ENCODE measurements at places on chromosomes 6 and 20. TPM values are rescaled to one million over a fixed set of nuclear protein-coding genes. Genes with fewer than 3 reads are reported as not detected.

The SEMG1 gene
- total RNA-seq = not detected

The SYNDIG1 gene
- 0.03 TPM for total RNA-seq

The RAET1L gene
- not detected for total RNA-seq

The YWHAB gene
- total RNA-seq = 69.5 TPM

The EBF4 gene
- total RNA-seq = 0.37 TPM

The CYP24A1 gene
- not detected for total RNA-seq

The SLC2A4RG gene
- 48.2 TPM for total RNA-seq

The SLC52A3 gene
- total RNA-seq = not detected

The JPH2 gene
- 0.08 TPM for total RNA-seq

The TTLL9 gene
- total RNA-seq = not detected

The DLK2 gene
- 7.1 TPM for total RNA-seq

The DDX27 gene
- 82.5 TPM for total RNA-seq

The PACSIN1 gene
- 0.04 TPM for total RNA-seq

The SNPH gene
- 5.6 TPM for total RNA-seq

Data from A375 (cell line).